CD8-positive, alpha-beta T cell (primary cell): ENCODE measurements at places on chromosomes 1 and 21.

DNA sequence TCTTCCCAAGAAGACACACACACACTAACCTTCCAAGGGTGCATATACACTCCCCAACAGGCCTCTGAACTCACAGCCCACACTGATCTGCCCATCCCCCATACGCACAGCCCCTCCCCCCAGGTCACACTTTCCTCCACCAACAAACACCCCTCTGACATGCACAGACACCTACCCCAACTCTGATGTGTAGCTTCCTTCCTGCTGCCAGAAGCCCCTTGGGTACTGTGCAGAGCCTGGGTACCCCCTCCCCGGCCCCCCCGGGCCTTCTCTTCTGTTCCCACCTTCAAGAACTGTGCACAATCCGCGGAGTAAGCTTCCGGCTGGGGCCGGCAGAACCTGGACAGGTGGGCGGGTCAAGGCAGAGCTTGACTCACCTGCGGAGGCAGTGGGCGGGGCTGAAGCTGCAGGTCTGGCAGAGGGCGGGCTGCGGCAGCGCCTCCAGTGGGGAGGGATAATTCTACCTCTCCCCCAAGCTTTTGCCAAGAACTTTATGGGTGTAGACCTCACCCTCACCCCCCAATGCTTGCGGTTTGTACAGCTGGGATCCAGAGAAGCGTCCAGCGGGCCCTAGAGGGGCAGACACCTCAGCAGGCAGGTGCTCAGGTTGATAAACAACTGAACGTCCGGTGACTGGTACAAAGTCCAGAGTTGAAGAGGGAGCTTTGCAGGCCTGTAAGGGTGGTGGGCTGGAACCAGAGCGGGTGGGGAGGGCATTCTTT, at the start of gene C1orf210:
C1orf210 (minus strand) TSS at position 313 of the 722 bp plus-strand sequence. CDS start 2,311 bp downstream, outside the sequence.
- DNase-seq = no peak

DNA sequence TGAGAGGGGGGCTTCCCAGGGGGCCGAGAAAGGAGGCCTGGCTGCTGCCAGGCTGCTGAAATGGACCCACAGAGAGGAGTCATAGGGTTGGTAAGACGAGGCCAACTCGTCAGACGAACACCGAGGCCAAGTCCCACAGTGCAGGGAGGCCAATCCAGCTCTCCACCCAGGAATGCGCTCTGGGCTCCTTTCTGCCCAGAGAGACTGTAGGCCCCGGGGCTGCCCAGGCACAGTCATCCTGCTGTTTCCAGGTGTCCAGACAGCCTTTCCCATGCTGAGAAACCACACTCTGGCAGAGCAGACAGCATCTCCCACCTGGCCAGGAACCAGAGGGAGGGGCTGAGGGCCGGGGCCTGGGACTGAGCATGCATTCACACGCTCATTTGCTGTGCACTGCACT, 26.7 kb upstream of the RSPO1 start:
- DNase-seq = no peak

DNA sequence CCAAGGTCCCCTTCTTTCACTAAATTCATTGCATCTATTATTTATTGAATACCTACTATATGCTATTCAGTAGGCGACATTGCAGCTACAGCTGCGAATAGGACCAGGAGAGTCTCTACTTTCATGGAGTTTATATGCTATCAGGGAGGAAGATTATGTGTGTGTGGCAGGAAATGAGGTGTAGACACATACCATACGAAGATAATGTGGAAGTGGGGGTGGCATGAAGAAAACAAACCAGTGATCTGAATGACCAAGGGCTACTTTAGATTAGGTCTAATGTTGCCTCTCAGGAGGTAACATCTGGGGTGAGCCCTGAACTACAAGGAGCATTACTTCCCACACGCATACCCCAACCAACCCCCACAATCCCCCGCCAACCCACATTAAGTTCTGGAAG, 1.0 kb upstream of the PPIH start:
- DNase-seq = no peak

- no peak for DNase-seq
These were observed 73.6 kb downstream of the TPR start for GRCh38 chr1:186301448-186301847.

DNA sequence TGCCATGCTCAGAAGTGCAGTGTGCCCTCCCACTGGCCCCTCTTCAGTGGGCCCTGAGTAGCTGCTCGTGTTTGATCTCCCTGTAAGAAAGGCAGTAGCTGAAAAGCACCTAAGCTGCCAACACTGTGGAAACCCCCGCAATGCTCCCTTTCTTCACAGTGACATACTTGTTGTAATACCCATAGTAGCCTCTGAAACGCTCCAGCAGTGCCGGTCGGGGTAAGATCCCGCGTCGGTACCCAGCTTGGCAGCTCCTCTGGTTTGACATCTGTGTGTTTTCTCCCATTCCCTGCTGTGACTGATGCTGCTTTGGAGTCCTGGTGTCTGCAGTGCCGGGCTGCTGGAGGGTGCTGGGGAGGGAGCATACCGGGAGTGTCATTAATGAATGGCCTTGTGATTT, 3.6 kb downstream of the CHAF1B start:
- no peak for DNase-seq

DNA sequence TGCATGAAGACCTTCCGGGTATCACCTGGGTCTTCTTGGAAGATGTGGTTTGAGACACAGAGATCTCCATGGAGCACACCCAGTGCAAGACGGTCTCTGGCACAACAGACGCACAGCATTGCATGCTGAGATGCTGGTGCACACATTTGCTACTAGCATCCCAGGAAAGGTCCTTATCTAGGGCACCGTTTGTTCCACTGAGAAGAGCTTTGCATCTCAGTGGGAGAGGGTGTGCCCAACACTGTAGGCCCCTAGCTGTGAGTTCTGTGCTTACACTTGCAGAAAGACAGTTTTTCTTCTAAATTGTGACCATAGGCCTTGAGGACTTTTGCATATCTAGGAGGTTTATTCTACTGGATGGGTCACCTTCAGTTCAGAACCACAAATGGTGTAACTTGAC, 554.1 kb downstream of the MATN1 start:
- no peak for DNase-seq

- no peak for DNase-seq
These were observed 99.0 kb upstream of the HNRNPU start for GRCh38 chr1:244963231-244963826.

DNA sequence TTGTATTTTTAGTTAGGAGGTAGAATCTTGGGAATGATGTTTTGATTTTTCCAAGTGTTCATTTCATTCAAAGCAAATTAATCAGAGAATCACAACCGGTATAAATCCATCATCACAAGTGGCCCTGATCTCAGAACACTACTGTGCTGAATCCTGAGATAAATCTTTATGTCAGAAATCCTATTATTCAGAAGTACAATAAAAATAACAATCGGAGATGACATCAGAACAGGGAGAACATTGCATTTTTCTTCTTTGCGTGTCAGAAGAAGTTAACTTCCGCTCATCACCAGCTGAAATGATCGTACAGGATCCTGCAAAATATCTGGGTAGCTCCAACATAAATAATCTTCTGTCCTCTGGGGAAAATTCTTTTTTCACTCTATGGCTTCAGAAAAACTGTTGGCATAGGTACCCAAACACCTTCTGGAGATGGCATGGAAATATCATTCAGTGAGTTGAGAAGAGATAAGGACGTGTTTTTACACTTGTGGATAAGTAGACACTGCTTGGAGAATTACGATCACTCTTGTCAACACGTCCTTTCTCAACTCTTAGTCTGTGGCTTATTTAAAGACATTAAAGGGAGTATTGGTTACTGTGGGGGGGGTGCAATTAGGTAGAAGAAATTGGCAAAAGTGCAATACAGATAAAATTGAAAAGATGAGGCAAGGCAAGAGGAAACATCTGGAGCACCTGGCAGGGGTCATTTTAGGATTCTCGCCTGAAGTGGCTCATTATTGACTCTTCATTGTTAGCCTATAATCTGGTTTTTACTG, 46.9 kb upstream of the SMYD2 start:
- no peak for DNase-seq

DNA sequence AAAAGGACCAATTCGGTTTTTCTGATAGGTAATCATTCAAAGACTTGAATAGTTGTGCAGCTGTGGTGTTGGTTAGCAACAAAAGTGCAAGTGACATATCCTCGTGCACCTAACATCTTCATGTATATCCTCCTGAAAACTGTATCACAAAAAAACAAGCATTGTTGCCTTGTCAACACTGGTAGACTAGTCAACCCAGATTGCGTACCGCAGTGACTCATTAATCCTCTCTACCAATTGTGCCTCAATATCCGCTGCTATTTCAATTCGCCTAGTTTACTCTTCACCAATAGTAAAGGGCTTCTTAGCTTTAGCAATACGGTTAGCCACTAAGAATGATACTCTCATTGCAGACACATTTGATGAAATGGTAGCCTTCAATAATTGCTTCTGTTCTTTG, 3.5 kb downstream of the HHAT start:
- no peak for DNase-seq
